NCI-H774 (cell line): ENCODE measurements at places on chromosomes 6 and 20.

- DNase-seq: no peak
Observed at GRCh38 chr6:8014947-8015346, 49.2 kb downstream of the BLOC1S5 start.

GRCh38 chr6:113936093-113936934 lies 34.6 kb downstream of the HDAC2 start:
- peak; percentile 71 for DNase-seq

- DNase-seq: no peak
Observed at GRCh38 chr20:43541214-43541613, 17.6 kb upstream of the SGK2 start.

GRCh38 chr20:51562332-51563173 lies 20.0 kb upstream of the NFATC2 start:
- no peak for DNase-seq
